ENCODE measurements at places on chromosomes 6 and 20.

DNA sequence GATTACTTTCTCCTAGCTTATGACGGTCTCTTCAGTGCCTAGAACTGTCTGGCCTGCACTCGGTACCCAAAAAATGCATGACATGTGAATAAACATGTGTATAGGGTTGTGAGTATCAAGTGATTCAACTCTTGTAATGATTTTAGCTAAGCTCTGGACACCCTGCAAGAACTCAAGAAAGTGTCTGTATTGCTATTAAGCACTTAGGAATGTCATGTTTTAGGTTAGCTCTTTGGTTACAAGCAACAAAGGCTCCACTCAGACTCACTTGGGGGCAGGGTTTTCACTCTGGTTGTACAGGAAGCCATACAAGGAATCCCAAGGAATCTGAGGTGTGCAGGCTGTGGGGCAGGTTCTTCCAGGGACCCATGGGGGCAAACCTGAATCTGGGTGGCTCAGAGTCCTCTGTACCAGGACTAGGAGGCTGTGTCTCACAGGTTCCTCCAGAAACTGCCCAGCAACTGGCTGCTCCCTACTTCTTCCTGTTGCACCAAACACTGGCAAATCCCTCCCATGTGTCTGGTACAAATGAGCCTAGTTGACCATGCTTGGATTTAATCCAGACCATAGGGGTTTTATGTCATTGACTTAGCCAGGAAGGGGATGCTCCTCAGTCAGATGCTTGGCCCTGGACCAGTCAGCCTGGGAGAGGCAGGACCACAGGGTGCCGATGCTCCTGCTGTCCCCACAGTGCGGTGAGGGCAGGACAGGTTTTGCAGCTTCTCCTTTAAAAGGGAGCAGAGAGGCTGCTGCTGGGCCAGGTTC, 77.9 kb upstream of the CDH4 start:
- no peak for DNase-seq

DNA sequence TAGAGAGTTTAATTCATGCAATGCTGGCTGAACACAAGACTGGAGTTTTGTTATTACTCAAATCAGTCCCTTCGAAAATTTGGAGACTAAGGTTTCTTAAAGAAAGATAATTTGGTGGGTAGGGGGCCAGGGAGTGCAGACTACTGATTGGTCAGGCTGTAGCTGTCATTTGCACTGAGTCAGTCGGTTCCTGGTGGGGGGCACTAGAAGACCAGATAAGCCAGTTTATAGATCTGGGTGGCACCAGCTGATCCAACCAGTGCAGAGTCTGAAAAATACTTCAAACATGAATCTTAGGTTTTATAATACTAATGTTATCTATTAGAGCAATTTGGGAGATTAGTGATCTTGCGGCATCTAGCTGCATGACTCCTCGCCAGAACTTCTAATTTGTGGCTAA, 530.7 kb downstream of the NKAIN2 start:
- DNase-seq: no peak

DNA sequence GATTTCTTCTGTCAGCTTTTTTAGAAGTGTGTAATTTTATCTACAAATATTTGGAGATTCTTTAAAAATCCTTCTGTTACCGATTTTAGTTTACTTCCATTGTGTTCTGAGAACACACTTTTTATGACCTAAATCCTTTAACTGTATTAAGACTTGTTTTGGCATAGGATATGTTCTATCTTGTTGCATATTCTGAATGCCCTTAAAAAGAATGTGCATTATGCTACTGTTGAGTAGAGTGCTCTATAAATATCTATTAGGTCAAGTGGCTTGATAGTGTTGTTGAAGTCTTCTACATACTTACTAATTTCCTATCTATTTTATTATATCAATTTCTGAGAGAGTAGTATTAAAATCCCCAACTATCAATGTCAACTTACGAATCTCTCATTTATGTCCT, 502.2 kb downstream of the MAFB start:
- no peak for DNase-seq

DNA sequence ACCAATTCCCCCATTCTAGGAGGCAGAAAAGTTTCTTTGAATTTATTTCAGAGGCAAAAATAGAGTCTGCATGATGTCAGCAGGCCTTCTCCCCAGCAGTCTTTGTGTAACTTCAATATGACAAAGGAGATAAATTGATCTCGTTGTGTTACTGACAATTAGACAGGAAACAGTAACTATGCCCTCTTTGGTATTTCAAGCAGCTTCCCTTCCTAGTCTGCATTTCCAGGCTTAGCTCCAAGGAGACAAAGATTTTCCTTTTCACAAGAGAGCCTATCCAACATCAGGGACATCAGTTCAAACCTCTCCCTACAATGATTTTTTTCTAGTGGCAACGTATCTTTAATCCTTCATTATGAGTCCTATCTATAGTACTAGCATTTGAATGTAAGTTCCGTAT, 245.9 kb upstream of the HSF2 start:
- DNase-seq: no peak

- DNase-seq: no peak
Observed at GRCh38 chr6:93389192-93389591, 30.2 kb downstream of the EPHA7 start.

DNA sequence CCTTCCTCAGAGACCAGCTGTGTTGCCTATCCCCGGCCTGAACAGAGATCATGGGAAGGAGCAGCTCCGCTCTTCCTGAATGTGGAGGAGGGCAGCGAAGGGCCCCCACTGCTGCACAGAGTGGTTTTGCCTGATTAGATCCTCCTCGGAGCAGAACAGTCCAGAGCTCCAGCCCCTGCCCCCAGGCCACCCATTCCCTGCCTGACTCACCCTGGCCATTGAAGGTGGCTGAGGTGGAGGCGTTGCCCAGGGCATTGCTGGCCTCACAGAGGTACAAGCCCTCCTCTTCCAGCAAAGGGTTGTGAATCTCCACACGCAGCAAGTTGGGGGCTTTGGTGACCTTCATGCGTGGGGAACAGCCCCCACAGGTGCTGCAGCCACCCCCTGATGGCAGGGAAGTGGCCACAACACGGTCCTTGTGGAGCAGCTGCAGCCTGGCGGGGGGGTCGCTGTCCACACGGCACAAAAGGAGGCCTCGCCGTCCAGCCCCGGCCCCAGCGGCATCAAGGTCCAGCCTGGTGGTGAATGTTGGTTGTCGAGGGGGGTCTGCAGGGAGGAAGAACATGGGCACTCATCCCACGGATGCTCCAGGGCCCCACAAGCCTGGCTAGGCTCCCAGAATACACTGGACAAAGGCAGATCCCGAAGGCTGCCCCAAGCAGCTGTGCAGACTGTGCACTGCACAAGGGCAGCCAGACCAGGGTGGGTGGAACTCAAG, 14.7 kb downstream of the SIGLEC1 start:
- no peak for DNase-seq

GRCh38 chr6:78910591-78911171, 43.3 kb downstream of the IRAK1BP1 start:
- no peak for DNase-seq

- DNase-seq: no peak
Observed at GRCh38 chr6:19440531-19440930, 396.6 kb upstream of the ID4 start.

GRCh38 chr6:18101873-18102272, 20.6 kb downstream of the NHLRC1 start:
- DNase-seq: no peak

DNA sequence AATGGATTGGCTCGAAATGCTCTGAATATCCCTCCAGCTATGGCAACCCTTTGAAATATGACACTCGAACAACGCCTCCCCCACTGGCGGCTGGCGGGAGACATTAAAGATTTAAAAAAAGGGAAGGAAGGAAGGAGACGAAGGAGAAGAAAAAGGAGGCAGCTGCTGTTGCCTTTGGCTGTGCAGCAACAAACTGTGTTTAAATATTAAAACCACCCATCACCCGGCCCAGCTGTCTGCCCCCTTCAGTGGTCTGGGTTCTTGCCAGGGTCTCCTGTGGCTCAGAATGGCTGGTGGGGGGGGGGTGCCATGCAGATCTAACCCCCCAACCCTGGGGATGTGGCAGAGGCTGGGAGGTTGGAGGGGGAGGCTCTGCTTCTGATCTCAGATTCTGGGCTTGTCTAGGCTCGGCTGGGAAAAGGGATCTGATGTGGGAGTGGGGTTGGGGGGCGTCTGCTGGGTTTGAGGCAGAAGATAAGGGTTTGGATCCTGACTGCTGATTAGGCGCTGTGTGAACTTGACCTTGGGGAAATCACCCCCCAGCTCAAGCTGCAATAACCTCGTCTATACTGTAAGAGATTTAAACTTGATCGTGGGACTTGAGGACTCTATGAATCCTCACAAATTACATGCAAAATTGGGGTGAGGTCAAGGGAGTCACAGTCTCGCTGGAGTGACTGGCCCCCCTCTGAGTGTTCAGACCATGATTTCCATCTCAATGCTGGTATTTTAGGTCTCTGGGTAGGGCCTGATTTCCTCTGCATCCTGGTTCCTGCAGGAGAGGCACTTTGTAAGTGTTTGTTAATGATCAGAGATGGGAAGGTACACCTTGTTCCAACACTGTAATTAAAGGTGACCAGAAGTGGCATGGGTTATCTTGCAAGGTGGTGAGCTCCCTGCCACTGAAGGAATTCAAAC, 40.3 kb upstream of the BLCAP start:
- DNase-seq: no peak

GRCh38 chr6:16504609-16505008, 256.7 kb downstream of the ATXN1 start:
- no peak for DNase-seq

- DNase-seq: peak; percentile 31
Observed at GRCh38 chr6:7505189-7505699, 36.2 kb upstream of the DSP start.

- DNase-seq: peak; percentile 71
Observed at GRCh38 chr6:147621263-147621662, 112.8 kb downstream of the SAMD5 start.

- no peak for DNase-seq
Observed at GRCh38 chr6:124772733-124773319, 189.4 kb upstream of the RNF217 start.

DNA sequence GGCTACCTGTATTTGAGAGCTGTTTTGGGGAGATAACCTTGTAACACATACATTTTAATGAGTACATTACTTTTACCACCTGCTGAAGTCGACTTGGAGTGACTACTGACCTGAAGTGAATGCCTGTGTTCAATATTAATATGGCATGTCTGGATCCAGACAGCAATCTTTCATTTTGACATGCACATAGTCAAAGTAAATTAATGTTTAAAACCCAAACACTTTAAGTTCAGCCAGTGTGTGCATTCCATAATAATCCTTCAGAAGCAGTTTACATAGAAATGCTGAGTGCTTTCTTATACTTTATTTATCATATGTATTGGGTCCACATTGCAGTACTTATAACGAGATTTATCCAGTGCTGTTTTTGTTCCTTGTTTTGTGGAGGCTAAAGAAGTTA, 38.0 kb downstream of the CDKAL1 start:
- no peak for DNase-seq

DNA sequence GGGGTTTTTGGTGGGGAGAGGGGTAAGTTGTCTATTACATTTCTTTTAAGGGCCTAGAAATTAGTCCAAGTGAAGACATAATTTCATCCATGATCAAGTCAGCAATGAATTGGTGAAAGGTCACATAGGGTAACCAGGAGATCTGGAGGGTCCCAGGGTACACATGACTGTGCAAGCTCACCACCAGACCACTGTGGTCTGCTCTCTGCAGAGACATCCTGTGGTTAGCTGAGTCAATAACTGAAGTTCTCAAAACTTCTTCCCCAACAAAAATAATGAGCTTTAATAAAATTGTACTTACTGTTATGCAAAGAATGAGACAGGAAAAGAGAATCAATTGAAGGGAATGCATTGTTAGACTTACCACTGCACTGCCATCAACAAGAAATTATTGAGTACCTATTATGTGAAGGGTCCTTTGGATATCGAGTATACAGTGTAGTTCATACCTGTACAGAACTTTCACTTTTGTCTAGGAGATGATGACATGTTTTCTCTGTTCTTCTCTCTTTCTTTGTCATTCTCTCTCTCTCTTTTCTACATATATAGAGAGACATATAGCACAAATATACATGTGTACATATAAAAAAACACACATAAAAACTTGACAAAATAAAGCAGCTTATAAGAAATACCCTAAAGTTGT, 209.8 kb downstream of the GJA1 start:
- no peak for DNase-seq

DNA sequence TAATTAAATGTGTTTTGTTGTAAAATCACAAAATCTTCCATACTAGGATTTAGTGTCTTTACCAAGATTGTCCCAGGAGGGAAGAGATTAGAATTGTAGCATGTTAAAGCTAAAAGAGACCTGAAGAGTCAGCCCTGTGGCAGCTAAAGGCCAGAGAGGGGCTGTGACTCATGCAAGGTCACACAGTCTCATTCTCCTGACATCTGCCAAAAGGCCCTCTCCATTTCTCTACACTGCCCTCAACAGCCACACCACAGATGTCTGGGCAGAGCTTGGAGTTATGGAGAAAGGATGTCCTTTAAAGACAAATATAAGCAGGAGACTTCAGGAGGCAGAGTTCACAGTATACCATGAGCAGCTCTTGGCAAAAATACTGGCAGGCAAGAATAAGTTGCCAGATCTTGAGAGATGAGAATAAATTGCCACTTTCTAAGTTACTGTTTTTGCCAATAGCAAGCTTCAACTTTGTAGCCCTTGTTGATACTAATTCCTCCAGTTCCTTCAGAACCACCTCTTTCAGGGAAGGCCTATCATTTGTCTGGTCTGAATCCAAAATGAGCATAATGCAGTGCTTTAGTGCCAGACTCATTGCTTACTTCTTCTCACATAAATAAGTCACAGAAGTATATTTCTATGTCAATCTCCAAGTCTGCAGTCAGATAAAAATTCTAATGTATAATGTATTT, 41.7 kb downstream of the AKIRIN2 start:
- DNase-seq: peak; percentile 76

DNA sequence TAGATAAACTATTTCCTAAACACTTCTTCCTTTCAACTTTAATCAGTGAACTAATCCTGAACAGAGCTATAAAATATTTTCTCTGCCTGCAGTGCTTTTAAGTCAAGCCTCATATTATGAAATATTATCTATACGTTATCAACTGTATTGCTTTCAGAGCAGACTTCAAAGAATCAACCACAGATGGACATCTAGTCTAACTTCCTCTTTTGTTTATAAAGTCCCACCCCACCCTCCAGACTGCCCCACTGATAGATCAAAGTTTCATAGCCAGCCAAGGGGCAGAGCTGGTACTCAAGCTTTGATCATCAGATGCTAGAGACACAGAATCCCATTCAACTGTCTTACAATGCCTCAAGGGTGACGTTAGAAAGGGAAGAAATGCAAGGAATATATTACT, 308.3 kb downstream of the LAMA2 start:
- DNase-seq: no peak

- no peak for DNase-seq
Observed at GRCh38 chr6:142414462-142415250, 112.8 kb downstream of the ADGRG6 start.

GRCh38 chr6:104940893-104941728, 15.8 kb upstream of the LIN28B start:
- DNase-seq: peak; percentile 1

GRCh38 chr6:110655821-110656220, 159.4 kb downstream of the CDK19 start:
- no peak for DNase-seq

DNA sequence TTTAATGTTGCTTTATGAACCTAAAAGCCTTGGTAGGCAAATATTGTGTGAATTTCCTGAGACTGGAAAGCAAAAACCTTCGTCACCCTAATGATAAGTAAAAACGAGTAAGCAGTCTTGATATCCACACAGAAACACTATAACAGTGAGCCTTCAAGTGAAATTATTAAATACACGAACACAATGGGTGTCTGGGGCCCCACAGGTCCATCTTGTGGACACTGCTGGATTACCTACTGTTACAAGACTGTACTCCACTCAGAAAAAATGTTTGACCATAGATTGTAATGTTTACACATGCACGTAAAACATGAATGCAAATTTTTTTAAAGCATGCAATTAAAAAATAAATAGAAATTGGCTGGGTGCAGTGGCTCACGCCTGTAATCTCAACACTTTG, 466.9 kb downstream of the CD83 start:
- DNase-seq: no peak

Measured in stromal cell of bone marrow (primary cell).